ENCODE measurements at places on chromosomes 3 and 15.

DNA sequence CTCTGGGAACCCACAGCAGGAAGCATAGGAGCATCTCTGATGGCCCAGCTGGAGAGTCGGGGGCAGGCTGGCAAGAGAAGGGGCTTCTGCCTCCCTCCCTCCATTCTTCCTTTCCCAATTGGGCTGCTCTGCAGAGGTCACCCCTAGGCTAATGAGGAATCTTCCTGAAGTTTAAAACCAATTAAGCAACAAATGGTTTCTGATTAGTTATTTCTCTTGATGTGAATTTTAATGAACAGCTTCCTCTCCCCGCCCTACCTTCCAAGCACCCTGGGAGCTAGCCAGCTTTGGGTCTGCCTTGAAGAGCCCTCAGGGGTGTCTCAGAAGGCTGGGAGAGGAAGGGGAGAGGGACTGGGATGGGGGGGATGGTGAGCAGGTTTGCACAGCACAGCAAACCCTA lies 24.6 kb upstream of the HCN4 start:
- DNase-seq: no peak

- DNase-seq: no peak
Observed at GRCh38 chr15:95733931-95734330, 596.6 kb upstream of the NR2F2 start.

GRCh38 chr3:41118461-41119390 lies 80.6 kb upstream of the CTNNB1 start:
- DNase-seq: no peak

DNA sequence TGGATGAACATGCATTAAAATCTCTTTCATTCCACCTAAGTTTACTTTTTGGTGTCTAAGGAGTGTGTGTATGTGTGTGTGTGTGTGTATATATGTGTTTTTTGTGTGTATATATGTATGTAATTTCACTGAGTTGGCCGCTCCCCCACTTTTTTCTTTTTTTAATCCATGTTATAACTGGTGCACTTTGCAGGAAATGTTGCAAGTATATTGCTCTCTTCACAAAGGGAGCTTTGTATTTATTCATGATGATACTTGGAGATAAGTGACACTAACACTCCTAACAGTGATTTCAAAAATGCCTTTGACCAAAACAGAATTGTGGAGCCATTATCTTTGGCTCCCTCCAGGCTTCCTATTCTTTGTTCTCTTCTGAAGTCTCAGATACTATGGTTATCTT lies 95.8 kb downstream of the FNDC3B start:
- DNase-seq: no peak

DNA sequence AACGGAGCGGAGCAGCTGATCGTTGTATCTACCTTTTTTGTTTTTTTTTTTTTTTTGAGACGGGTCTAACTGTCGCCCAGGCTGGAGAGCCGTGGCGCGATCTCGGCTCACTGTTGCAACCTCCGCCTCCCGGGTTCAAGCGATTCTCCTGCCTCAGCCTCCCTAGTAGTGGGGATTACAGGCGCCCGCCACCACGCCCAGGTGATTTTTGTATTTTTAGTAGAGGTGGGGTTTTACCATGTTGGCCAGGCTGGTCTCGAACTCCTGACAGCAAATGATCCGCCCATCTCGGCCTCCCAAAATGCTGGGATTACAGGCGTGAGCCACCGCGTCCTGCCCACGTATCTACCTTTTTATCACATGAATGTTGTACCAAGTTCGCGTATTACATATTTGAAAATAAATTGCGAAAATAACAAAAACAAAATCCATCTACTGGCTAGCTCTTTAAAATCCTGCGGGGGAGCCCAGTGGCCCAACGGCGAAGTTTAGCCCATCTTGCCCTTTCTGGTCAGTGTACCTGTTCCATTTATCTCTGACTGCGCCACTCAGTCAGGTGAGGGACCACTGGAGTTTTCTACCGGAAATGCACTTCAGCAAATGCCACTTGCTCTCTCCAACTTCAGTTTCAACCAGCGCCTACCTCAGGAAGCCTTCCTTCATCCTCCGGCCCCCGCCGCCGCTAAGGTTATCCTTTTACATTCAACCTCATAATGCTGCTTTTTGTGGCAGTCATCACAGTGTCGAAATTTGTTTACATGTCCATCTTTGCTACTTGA lies 1.2 kb upstream of the EIF3J start:
- DNase-seq: no peak

DNA sequence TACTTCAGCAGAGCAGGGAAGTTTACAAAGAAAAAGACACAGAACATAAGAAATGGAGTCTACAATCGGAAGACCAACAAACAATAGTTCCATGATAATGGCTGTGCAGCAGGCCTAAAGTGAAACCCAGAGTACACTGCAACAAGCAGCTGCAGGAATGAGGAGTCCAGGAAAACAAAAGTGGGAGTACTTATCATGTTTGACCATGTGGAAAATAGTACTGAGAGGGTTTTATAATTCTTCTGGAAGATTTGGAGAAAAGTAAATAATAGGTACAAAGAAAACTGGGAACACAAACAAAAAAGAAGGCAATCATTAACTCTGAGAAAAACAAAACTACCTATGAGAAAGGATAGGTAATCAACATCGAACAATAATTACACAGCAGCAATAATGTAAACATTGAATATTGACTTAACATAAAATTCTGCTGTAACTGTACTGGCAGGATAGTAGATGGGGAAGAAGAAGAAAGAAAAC lies 87.5 kb downstream of the NEK10 start:
- no peak for DNase-seq

- no peak for DNase-seq
Observed at GRCh38 chr15:52511084-52511483, 17.6 kb downstream of the MYO5A start.

- no peak for DNase-seq
Observed at GRCh38 chr3:121660356-121661171, at the start of gene HCLS1. Gene HCLS1 (minus strand): TSS chr3:121660903. CDS start chr3:121658347, 2,556 bp downstream.

DNA sequence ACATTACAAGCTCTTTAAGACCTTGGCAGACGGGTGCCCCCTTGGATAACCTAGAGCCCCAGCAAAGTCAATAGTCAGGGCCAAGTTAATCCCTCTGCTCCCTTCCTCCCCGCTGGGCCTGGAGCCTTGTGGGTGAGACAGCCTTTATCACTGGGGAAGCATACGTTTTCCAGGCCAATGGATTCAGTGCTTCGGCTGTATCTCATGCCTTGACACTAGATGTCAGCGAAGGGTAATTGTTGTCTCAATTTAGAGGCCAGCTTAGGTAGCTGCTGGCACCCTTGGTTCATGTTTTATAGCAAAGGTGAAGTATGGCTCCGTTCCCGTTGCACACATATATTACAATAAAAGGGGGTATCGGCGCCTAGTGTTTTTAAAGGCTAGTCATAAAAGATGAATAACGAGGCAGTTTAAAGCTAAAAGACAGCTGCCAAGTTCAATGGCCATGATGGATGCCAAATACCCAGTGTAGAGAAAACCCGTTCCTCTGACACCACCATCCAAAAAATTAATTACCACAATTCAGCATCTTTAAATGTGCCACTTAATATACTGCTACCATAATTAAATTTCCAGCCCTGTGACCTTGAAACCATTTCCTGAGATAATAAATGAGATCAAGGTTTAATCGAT lies 52.3 kb upstream of the BNIP2 start:
- no peak for DNase-seq

- DNase-seq: no peak
Observed at GRCh38 chr3:128621234-128621633, 29.4 kb downstream of the RPN1 start.

- DNase-seq: no peak
Observed at GRCh38 chr3:90241481-90241880, 1134.1 kb downstream of the EPHA3 start.

All from nucleus accumbens (tissue), 56 donors.